ENCODE measurements at places on chromosomes 5 and 9.

DNA sequence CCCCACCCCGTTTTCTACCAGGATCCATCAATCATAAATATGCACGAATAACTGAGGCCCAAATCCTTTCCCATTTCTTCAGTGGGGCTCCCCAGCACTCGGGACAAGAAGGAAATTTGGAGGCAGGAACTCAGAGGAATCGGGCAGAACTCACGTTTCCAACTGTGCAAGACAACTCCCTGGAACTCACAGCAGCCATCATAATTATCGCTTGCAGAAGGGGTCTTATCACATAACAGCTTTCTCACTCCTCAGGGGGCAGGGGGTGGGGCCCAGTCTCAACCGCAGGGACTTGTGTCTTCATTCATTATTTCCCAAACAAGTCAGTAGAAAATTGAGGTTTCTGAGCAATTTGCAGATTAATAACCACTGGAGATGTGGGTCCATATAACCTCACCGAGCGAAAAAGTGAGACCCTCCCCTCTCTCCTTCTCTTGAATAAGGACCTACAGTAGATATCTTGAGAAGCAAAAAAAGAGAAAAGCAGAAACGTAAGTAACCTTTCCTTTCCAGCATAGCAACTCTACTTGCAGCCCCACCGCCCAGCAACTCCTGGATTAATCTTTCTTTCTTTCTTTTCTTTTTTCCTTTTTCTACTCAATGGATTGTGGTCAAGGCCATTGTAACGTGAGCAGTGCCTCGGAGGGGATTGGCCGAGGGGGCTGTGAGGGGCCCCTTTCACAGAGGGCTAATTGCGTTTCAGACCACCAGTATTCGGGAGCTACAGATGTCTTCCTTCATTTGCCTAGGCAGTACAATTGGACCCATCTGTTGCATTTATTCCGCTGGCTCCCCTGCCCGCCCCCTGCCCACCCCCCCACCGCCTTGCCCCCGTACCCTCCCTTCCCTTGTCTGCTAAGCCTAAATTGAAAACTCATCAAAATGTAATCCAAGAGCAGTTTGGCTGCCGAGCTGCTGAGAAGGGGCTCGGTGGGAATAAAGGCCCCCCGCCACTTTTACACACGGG lies 24.7 kb upstream of the TIFAB start:
- no peak for DNase-seq

GRCh38 chr9:75850459-75851200 lies 39.8 kb upstream of the PCSK5 start:
- no peak for DNase-seq

DNA sequence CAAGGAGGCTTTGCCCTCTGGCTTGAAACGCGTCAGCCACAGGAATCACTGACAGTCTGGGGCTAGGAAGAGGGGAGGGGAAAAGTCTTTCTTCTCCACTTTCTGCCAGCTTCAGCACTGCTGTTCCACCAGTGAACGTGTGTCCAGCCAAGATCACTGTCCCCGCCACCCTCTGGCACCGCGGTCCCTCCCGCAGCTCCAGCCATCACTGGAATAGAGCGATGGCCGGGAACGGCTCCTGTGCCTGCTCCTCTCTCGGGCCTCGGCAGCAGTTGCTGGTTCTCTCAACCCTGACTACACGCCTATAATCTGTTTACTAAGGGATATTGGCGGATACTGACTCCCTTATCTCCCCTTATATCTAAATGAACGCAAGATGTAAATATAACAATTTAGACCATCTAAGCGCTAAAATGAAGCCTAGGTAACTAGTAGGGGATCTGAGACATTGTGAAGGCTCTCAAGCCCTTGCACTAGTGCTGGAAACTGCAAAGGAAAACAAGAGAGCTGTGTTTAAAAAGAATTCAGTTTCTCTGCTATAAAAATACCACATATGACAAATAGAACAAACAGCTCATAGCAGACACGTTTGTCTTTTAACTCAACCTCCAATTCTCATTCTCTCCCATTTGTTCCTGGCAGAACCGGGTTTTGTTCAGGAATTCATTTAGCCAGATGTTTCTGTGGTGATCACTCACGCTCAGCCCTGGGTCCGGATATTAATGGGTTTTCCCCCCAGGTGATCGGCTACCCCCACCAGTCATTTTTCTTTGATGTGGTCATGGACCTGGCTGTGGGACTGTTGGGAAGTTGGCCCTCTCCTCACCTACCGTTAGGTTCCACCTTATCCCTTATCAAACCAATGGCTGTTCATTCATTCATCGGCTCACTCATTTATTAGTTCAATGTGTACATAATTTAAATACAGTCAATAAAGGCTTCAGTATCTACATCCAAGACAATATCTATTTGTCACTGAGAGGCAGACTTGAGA lies 149.8 kb downstream of the MED10 start:
- DNase-seq, result no peak

DNA sequence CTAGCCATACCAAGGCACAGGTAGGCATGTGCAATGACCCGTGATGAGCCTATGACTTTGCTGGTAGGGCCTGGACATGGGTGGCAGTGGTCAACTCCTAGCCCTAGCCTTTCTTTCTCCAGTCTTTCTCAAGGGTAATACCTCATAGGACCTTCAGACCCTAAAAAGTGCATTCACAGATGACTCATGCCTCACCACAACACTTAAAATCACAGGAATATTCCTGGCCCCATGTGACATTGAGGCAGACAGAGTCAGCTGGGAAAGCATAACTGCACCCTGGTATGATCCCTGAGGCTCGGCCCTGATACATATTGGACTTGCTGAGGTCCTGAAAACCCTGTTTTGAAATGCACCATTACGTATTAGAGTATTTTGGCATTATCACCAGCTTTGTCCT lies 449.5 kb downstream of the HINT1 start:
- DNase-seq, result no peak

DNA sequence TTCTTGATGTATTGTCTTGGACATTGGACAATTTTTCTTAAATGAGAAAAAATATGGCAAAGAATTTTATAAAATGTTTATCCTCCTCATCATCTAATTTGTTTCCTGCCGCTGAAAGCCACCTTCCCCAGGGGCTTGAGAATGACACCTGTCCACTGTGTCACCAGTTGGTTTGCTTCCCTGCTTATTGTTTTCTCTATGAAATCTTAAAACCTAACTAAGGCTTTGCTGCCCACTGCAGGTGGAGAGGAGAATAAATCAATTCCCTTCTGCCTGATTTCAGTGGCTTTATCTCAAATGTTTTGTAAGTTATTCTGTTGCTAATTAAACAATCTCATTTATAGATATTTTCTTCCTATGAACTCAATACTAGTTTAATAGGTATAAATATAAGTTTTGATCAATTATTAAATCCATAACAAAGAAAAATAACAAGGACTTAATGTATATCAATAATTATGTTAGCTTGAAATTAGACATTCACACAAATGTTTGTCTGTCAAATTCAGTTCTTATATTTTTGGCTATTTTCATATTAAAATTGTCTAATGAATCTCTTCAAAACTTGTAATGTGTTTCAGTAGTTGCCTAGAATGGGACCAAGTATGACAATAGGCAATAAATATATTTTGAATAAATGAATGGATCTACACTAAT lies 822.5 kb downstream of the PTPRD start:
- peak; percentile 13 for DNase-seq

DNA sequence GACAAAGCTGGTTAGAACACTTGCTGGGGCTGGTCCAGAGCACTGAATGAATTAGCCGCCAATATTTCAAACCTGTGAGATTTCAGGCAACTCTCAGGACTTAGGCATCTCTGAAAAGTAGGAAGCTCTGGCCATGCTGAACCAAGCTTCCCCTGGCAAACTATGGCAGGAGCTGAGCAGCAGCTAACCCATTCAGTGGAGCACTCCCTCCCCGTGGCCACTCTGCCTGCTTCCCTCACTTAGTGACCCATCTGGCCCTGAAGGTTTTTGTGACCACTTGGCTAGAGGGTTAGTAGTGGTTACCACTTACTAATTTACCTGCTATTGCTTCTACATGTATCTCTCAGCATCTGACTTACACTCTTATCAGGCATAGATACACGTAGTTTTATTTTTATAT lies 25.5 kb downstream of the FOXI1 start:
- DNase-seq, result no peak
